ENCODE measurements at places on chromosomes 11 and 22. TPM values are rescaled to one million over a fixed set of nuclear protein-coding genes. Genes with fewer than 3 reads are reported as not detected.

GRCh38 chr11:22656130-22656529, 10.3 kb upstream of the GAS2 start:
- no peak for DNase-seq

- no peak for DNase-seq
Measured at GRCh38 chr11:132142121-132142520, 771.7 kb downstream of the NTM start.

DNA sequence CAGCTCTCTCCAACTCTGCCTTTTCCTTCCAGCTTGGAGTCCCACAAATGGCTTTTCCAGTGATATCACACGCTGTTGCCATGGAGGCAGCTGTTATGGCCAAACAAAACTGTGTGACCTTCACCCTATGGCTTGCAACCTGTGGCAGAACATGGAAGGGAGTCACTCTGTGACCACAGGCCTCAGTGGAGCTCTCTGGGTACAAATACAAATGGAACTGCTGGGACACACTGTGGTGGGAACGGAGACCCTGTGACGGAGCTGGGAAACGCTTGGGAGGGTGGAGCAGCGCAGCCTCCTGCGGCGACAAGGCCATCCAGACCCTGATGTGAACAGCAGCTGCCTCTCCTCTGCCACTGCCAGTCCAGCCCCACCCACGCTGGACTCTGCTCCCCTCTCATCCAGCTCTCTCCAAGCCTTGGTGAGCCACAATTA, 162.5 kb downstream of the ETS1 start:
- no peak for DNase-seq

- DNase-seq = peak; percentile 94
Measured at GRCh38 chr11:72091292-72091691, 10.6 kb downstream of the LRRC51 start.

DNA sequence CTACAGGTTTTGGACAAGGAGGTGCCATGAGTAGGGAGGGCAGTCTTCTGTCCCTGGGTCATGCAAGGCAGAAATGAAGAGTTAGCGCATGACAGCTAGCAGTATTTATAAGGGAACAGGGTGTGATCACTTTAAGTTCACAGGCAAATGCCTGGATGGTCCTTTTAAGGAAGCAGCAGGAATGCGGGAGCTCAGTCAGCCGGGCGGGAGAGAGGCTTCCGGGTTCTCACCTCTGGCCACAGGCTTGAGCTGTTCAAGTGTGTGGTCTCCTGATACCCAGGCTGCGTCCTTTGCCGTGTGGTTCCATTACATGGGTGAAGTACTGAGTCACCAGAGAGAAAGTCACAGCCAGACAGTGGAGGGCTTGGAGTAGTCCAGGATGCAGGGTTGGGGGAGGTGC, 105.4 kb downstream of the BCR start:
- DNase-seq = no peak

DNA sequence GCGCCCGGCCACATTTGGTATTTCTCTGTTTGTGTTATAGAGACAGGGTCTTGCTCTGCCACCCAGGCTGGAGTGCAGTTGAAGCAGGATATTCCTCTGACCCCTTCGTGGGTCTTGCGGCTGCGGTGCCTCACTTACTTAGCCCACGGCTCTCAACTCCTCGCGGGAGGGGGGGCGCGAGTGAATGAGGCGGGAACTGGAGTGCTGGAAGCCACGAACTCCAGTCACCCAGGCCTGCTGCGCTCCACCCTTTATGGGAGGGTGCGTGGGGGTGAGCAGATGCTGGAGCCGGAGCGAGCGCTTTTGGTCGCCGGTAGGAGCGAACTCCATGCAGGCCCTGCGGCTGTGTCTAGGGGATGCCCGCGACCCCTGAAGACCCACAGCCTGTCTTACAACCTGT, 1.8 kb downstream of the C11orf54 start:
- DNase-seq = no peak

DNA sequence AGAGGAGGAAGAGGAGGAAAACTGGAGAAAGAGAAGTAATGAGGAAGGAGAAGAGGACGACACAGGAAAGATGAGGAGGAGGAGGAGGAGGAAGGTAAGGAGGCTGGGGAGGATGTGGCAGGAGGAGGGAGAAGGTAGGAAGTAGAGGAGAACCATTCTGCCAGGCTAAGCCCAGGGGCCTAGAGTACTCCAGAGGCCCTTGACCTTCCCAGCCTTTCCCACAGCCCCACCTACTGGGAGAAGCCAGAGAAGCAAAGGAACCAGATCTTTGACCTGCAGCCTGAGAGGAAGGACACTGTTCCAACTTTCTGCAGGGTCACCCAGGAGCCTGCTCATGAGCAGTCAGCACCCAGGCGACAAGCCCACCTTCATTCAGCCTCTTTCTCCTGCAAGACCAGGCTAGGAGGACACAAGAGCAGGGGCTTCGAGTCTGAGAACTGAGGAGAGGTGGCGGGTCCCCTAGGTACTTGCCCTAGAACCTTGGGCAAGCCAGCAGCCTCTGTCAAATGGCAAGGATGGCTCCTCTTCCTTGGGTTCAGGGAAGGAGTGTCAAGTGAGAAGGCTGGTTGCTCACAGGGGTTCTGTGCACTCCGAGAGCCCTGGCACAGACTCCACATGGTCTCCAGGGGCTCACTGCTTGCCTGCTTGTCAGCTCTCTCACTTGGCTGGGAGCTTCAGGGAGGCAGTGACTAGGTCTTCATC, 27.9 kb upstream of the OAF start:
- DNase-seq = peak; percentile 74

DNA sequence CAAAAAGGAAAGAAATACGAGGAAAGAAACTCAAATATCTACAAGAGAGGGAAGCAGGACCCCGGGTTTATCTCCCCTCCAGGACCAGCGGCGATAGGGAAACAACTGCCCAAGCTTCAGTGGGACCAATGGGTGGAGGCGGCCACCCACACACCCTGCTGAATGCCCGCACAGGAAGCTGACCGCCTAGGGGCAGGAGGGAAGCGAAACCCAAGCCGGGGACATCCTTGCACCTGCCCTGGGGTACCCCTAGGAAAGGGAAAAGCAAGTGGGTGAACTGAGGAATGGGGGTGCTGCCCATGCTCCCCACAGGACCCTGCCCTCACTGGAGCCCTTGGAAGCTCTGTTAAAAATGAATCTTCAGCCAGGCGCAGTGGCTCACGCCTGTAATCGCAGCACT, 27.6 kb upstream of the HMOX1 start:
- no peak for DNase-seq

DNA sequence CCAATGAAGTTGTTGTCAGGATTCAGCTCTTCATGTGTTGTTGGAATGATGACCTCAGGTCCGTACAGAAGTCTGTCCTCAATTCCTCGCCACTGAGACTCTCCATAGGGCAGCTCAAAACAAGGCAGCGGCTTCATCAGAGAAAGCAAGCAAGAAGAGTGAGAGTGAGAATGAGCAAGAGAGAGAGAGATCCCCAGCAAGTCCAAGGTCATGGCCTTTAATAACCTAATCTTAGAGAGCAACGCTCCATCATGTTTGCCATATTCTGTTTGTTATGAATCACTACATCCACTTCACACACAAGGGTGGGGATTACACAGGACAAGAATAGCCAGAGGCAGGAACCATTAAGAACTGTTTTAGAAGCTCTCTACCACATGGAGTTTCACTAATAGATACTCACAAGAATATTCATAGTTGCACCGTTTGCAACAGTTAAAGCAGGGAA, 23.3 kb upstream of the MMP7 start:
- no peak for DNase-seq

DNA sequence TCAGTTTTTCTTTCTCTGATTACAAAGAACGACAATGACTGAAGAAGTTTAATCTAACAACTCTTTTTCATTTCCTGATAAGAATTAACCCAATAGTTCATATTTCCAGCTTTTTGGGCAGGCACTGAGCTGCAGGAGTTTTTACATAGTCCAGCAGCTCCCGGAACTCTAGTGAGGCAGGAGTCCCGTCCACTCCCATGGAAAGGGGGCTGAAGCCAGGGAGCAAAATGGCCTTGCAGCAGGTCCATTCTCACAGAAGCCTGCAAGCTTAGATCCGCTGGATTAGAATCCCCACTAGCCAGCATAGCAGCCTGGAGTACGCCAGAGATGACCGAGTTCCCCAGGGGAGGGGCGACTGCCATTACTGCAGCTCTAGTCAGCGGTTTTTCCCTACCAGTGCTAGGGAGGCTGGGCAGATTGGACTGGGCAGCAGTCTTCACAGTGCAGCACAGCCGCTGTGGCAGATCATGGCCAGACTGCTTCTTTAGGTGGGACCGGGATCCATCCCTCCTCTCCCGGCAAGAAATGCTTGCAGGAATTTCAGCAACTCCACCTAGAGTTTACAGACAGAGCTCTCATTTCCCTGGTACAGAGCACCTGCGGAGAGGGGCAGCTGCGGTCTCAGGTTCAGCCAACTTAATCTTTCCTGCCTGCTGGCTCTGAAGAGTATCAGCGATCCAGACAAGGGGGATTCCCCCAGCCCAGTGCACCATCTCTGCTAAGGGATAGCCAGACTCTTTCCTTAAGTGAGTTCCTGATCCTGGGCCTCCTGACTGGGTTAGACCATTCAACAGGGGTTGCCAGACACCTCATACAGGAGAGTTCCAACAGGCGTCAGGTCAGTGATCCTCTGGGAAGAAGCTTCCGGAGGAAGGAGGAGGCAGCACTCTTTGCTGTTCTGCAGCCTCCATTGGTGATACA, 742 bp upstream of the CASP4 start:
- peak; percentile 64 for DNase-seq

- DNase-seq = no peak
Measured at GRCh38 chr22:37663521-37664140, 5.1 kb downstream of the PDXP start.

- DNase-seq = no peak
Measured at GRCh38 chr11:95767498-95767897, 22.1 kb downstream of the FAM76B start.

- DNase-seq = peak; percentile 4
Measured at GRCh38 chr11:87974797-87975196, 200.4 kb downstream of the RAB38 start.

DNA sequence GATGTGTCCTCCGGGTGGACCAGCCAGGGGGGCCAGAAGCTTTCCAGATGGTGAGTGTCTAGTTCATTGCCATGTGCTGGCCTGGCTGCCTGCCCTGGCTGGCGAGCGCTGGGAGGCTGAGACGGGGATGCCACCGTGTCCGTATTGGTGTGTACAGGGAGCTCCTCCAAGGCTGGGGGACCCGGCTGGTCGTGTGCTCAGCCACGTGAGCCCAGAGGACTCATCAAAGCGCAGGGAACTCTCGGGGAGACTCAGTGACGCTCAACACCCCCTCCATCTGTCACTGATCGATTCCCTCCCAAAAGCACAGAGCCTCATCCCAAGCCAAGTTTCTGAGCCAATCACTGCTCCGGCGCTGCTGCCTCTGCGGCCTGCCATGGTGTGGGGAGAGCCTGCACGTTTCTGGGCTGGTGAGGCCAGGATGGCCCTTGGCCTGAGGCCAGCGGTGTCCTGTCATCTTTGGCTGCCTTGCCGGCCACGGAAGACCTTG, 423.7 kb downstream of the SHANK2 start:
- DNase-seq = no peak

- DNase-seq = no peak
Measured at GRCh38 chr11:28701760-28702449, 593.7 kb downstream of the METTL15 start.

- peak; percentile 92 for DNase-seq
Measured at GRCh38 chr11:8006349-8006977, 19.3 kb downstream of the EIF3F start.

GRCh38 chr22:39525658-39525975, 5.3 kb downstream of the ATF4 start:
- DNase-seq = no peak

DNA sequence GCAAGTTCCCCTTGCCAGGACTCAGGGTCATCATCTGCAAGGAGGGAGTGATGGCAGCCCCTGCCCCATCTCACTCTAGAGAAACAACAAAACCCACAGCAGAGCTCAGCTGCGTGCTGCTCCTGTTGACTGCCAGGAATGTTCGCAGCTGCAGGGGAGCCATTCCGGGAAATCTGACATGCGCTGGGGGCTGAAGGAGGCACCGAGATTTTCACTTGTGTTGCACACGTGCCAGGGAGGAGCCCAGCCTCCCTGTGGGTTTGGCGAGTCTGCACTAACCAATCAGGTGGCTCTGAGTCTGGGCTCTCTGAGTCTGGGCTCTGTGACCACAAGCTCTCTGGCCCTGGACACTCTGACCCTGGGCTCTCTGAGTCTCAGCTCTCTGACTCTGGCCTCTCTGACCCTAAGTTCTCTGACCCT, 10.5 kb downstream of the FGF3 start:
- peak; percentile 28 for DNase-seq

GRCh38 chr11:128860571-128861361, 6.3 kb downstream of the KCNJ1 start:
- no peak for DNase-seq

GRCh38 chr22:24107661-24108060, 73.6 kb upstream of the SUSD2 start:
- no peak for DNase-seq

- DNase-seq = peak; percentile 44
Measured at GRCh38 chr11:86978756-86979608, 23.8 kb upstream of the FZD4 start.

GRCh38 chr11:62805076-62805892, at the start of gene NXF1:
Gene NXF1 (minus strand): TSS chr11:62805440. CDS start chr11:62805356, 84 bp downstream.
- DNase-seq = peak; percentile 96

GRCh38 chr11:113884361-113884836, 9.0 kb upstream of the USP28 start:
- peak; percentile 69 for DNase-seq

DNA sequence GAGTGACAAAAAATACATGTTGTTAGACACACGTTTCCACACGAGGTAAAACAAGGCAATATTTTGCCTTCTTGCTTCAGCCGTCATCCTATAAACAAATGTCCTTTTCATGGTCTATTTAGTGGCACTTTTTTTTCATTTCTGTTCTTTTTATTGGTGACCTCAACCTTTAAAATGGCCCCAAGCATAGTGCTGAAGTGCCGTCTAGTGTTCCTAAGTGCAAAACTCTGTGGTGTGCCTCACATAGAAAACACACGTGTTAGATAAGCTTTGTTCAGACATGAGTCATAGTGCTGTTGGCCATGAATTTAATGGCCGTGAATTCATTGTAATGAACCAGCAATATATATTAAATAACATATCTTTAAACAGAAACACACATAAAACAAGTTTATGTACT, 15.6 kb downstream of the OVCH2 start:
- no peak for DNase-seq

- DNase-seq = peak; percentile 95
Measured at GRCh38 chr11:12746593-12747097, 72.4 kb downstream of the TEAD1 start.

DNA sequence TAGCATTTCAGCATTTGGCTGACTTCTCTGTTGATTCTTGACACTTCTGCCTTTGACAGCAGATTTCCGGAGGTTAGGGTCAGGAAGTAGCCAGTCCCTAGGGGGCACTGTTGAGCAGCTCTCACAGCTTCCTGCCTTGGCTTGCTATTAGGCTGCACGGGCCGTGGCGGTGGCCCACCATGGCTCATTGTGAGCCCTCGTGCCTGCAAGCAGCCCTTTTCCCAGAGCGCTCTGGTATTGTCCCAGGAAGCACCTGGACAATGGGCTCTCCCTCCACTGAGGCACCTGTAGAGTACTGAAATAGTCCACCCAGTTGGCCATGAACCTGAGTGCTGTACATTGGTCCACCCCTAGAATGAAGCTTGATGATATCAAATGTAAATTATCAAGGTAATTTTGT, 100.2 kb upstream of the GAL start:
- peak; percentile 93 for DNase-seq

CADM1 gene
- polyA plus RNA-seq = 16.5 TPM

MN1 gene
- polyA plus RNA-seq = 1.5 TPM

CRYBB3 gene
- polyA plus RNA-seq = 0.52 TPM

MOGAT2 gene
- not detected for polyA plus RNA-seq

Data from GM23338 (cell line).